ENCODE measurements at places on chromosomes 4 and X.
A peak's percentile ranks its signal among the peaks of the same experiment; 100 is the strongest.

- DNase-seq, result no peak
These were observed 164.1 kb downstream of the PPP3CA start for GRCh38 chr4:101183221-101183620.

DNA sequence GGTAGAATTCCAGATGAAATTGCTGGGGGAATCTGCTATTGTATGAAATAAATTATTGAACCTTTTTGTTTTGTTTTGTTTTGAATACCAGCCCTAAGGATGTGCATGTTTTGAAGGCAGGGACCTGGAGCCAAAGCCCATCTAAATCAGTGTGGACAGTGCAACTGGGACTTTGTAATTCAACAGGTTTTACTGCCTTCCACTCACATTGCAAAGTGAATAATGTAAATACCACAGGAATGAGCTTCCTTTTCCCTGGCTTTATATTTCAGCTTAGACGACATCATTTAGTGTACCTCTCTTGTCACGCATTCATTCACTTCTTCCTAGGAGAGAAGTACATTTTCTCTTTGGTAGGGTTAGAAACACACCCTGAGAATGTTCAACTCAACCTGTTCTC lies 795.0 kb downstream of the CENPC start:
- no peak for DNase-seq

GRCh38 chr4:898869-899555 lies 33.1 kb downstream of the GAK start:
- no peak for DNase-seq

DNA sequence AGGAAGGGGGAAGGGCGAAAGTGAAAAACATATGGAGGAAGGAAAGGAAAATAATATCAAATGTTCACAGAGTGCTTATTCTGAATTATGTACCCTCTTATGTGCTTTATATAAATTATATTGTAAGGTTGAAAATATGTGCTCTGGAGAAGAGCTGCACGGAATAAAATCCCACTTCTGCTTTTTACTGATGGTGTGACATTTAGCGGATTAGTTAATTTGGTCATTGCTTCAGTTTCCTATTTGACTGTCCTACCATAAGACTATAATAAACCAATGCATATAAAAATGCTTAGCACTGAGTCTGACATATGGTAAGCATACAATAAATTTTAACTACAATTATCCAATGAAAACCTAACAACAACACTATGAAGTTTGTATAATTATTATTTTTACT lies 86.2 kb downstream of the NPFFR2 start:
- no peak for DNase-seq

- no peak for DNase-seq
These were observed 133.3 kb upstream of the MBNL3 start for GRCh38 chrX:132622130-132622529.

GRCh38 chr4:156408749-156409148 lies 455.1 kb upstream of the CTSO start:
- no peak for DNase-seq

- no peak for DNase-seq
These were observed 27.2 kb upstream of the SMARCA5 start for GRCh38 chr4:143486314-143486713.

DNA sequence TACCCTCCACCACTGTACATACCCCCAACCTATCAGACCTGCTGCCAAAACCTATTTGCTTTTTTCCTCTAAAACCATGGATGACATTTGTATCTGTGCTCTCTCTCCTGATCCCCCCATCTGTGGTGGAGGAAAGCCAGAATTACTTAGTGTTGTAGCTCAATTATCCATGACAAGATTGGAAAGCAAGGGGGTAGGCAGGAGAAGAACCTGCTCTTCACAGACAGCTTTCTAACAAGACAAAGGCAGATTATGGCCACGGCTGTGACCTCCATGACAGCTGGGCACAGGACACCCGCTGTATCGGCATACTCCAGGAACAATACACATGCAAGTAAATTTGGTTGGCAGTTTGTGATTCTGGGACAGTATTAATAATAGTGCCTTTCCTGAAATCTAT lies 186.7 kb downstream of the ENOX2 start:
- no peak for DNase-seq

DNA sequence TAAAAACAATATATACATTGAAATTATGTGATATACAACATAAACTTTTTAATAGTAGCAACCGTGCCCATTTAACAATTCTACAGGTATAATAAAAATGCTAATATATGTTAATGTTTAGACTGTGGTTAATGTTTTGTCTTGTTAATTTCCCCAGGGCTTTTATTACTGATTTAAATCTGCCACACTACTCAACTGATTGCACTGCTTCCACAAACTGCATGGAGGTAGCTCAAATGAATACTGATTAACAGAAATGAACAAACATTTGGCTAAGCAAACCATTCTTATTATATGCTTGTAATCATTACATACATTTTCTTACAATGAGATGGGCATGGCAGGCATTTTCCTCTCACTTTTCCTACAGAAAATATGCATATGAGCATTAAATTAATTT lies 275.9 kb downstream of the GPC3 start:
- no peak for DNase-seq

DNA sequence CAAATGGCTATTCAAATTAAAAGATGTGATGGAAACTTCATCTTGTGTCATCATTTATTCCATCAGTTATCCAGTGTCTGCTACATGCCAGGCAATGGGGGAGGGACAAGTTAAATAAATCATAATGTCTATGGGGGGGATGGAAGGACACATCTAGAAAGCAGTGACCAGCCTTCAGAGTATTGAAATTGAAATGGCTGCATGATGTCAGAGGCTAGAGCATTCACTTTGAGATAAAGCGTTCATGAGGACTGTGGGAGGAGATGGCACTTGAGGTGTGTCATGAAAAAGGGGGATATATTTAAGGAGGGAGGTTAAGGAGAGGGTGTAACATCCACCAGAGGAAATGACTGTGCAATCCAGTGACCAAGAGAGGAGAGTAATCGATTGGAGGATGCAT lies 50.6 kb downstream of the SLIT2 start:
- DNase-seq, result no peak

DNA sequence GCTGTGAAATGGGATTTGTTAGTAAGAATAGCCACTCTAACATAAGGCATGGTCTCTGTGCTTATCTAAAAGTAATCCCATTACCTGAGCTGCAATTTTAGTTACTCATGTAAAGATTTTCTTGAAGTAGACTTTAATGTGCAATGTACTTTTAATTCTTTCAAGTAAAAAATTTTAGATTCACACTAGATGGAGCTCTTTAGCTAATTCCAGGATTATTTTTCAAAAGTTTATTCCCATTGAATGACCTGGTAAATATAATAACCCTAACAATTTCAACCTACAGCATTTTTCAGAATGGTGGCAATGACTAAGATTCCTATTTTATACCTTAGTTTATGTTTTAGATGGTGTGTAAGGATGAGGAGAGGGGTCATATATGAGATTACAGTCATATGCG lies 18.1 kb downstream of the USP38 start:
- peak; percentile 11 for DNase-seq

DNA sequence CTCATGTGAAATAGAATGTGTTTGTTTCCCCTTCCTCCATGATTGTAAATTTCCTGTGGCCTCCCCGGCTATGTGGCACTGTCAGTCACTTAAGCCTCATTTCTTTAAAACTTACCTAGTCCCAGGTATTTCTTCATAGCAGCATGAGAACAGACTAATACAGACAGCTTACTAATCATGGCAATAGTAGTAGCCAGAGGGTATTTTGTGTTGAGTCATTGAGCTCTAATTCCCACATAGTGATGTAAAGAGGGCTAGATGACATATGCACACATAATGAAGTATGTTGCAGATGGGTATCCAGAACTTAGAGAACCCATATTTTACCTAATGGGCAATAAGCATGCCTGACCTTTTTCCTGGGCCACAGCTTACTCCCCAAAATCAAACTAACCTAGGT lies 1197.2 kb downstream of the PCDH7 start:
- DNase-seq, result no peak

- DNase-seq, result no peak
These were observed 66.4 kb upstream of the ATP6AP2 start for GRCh38 chrX:40514376-40514775.

DNA sequence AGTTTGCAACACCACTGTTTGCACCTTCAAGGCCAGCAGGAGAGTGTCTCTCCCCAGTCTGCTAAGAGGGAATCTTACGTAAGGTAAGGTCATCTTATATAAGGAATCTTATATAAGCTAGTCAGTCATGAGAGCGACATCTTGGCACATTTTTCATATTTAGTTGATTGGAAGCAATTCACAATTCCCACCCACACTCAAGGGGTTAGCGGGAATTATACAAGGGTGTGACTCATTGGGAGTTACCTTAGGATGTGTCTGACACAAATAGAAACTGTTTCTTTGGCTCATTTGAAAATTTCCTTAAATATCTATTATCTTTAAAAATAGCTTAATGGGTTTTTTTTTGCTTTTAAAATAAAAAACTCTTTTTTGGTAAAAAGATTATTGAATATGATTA lies 62.1 kb upstream of the GRPR start:
- DNase-seq, result no peak

GRCh38 chrX:12383196-12383595 lies 244.9 kb downstream of the FRMPD4 start:
- no peak for DNase-seq

- DNase-seq, result no peak
These were observed 37.5 kb downstream of the AFAP1 start for GRCh38 chr4:7902101-7902553.

GRCh38 chr4:80489798-80490197 lies 154.3 kb downstream of the CFAP299 start:
- DNase-seq, result no peak

GRCh38 chrX:981791-982626 lies 230.4 kb downstream of the CRLF2 start:
- DNase-seq, result no peak

DNA sequence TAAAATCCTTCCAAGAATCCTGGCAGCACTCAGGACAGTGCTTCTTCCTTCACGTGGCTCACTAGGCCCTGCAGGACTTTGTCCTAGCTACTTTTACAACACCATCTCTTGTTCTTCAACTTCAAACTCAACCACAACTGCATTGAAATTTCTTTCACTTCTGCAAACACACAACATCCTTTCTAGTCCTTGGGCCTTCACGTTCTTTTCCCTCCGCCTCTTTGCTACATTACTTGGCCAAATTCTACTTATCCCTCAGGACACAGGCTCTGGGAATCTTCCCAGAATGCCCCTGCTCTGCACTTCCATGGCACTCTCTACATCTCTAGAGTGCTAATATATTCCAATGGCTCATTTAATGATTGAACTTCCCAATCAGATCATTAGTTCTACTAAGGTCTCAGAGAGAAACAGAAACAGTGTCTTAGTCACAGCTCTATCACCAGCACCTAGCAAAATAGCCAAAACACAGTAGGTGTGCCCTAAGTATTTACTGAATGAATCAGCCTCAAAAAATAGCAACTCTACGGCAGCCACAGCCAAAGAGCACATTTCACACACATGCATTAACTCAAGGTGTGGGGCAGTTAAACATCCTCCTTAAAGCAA lies 73.3 kb downstream of the MANBA start:
- no peak for DNase-seq

- DNase-seq, result no peak
These were observed 13.0 kb downstream of the SH3BP2 start for GRCh38 chr4:2805712-2806389.

Data from midbrain (tissue), 1 donor.